Mesothelial cell of epicardium (in vitro differentiated cells): ENCODE measurements at places on chromosomes 1 and 21.

DNA sequence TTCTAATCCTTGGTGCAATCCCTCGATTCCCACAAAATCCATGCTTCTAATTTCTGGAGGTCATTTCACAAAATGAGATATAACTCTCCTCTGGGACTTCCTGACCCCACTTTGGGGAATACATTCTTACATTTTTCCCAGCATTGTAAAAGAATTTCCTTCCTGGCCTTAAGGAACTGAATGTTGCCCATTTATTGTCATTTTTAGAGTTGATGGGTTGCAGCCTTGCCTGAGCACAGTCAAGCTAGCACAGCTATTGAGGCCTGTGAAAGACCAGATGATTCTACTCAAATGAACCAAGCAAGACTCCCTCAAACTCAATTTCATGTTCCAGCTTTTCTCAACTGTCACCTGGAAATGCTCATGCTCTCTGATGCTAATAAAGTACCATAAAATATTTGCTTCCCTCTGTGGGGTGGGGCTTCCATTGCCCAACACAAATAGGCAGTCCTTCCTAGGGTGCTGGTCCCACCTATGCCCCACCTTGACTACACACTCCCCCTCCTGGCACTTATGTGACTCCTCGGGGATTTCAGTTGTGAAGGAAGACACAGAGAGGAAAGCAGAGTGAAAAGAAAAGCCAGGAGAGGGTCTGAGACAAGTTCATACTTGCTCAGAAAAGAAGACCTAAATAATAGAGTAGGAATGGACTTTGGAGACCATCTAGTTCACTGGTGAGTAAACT, 24.0 kb upstream of the CDC7 start:
- DNase-seq = no peak

- DNase-seq = no peak
These were observed 40.9 kb downstream of the NEGR1 start for GRCh38 chr1:72241397-72241796.

DNA sequence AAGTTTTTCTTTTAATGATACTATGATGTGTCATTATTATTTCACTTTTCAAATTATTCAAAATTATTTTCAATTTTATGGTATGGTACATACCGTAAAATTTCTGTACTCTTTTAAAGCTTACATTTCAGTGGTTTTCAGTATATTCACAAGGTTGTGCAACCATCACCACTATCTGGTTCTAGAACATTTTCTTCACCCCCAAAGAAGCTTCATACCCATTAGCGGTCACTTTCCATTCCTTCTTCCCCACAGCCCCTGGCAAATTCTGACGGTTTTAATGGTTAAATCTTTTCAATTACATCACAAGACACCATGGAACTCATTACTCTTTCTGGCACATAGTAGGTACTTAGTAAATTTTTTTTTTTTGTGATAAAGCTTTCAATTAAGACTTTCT, 22.8 kb upstream of the ATP5PO start:
- no peak for DNase-seq

GRCh38 chr1:20445956-20446355, 40.1 kb downstream of the CAMK2N1 start:
- no peak for DNase-seq

DNA sequence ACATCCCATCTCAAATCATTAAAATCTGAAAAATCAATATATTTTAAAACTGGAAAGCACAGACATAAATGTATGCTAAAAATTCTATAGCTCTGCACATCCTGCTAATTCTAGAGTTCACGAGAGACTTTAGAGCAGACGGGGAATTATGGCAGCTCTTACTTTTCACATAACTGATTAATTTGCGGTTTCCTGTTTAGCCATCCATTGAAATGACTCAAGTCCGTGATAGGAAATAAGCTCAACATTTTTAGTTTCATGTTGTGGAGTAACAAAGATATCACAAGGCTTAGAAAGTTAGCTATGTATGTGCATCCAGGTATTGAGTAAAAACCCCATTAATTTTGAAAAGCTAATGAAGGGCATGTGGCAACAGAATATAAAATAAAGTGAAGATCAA, 123.2 kb downstream of the SMYD2 start:
- DNase-seq = no peak

- no peak for DNase-seq
These were observed 39.2 kb upstream of the LRRC8D start for GRCh38 chr1:89781494-89782126.

GRCh38 chr1:69256036-69256435, 311.7 kb upstream of the LRRC7 start:
- no peak for DNase-seq

DNA sequence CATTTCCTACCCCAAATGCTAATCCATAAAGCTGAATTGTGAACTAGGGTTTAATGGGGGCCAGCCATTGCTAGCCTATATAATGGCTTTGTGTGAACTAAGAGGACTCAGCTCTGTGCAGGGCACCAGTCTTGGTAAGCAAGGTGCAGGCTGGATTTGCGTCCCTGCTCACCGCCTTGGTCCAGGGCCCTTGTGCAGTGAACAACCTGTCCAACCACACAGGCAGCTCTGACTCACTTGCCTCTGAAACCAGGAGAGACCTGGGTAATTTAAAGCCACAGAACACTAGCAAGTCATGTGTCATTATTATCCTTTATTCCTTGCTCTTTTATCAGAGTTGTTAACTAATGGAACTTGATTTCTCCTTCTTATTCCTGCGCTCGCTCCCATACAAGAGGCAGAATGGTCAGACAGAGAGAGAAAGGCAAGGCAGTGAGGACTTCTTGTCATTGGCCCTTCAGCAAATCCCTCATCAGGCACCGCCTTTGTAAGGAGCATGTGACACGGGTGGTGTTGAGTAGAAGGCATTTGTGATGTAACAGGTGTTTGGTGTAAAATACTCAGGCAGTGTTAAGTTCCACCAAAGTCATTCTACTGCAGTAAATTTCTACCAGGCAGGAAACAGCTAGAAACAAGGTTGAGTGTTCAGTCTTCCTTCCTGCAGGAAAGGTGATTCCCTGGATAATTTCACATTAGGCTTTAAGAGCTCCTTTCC, 67.3 kb upstream of the OLIG2 start:
- no peak for DNase-seq

DNA sequence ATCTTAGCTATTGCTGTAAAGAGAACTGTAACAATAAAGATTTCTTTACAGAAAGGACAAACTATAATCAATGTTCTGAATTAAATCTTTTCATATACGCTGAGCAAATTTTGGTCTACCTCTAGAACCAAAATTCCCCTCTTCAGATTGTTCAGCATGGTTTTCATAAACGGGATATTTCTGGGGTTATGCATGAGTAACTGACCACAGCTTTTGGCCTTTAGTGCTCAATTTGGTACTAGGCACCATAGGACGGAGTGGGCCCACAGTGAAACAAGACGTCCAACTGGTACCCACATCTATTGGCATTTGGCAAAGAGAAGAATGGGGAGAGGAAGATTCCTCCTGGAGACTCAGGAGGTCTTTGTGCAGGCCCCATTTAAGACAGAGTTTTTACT, 184.5 kb downstream of the TGFBR3 start:
- DNase-seq = no peak

- no peak for DNase-seq
These were observed 47.8 kb upstream of the ARHGAP29 start for GRCh38 chr1:94285031-94285654.

- DNase-seq = no peak
These were observed 12.2 kb downstream of the SMAP2 start for GRCh38 chr1:40385437-40386358.

GRCh38 chr1:235854347-235854746, 12.4 kb downstream of the LYST start:
- no peak for DNase-seq

GRCh38 chr1:154337253-154337894, 12.0 kb downstream of the ATP8B2 start:
- no peak for DNase-seq

DNA sequence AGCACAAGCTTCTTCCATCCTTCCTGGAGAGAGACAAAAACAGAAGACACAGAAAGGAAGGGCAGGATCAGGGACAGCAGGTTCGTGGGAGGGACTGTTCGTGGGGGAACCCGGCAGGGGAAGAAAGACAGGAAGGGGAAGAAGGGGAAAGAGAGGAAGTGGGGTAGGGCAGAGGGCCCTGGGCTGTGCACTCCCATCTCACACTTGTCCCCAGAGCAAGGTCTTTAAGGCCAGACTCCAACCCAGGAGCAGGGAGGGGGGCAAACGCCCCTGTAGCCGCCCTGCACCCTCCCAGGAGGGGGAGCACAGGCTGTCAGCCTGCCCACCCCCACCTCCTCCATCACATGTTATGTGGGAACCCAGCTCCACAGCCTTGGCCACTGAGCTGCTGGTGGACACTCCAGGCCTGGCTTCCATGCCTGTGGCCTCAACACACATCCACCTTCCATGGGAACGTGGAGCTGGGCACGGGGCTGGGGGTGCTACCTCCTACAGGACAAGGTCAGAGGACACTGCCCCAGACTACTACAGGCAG, 9.3 kb downstream of the SLC19A1 start:
- no peak for DNase-seq

GRCh38 chr1:211648980-211649934, 26.2 kb downstream of the NEK2 start:
- no peak for DNase-seq

DNA sequence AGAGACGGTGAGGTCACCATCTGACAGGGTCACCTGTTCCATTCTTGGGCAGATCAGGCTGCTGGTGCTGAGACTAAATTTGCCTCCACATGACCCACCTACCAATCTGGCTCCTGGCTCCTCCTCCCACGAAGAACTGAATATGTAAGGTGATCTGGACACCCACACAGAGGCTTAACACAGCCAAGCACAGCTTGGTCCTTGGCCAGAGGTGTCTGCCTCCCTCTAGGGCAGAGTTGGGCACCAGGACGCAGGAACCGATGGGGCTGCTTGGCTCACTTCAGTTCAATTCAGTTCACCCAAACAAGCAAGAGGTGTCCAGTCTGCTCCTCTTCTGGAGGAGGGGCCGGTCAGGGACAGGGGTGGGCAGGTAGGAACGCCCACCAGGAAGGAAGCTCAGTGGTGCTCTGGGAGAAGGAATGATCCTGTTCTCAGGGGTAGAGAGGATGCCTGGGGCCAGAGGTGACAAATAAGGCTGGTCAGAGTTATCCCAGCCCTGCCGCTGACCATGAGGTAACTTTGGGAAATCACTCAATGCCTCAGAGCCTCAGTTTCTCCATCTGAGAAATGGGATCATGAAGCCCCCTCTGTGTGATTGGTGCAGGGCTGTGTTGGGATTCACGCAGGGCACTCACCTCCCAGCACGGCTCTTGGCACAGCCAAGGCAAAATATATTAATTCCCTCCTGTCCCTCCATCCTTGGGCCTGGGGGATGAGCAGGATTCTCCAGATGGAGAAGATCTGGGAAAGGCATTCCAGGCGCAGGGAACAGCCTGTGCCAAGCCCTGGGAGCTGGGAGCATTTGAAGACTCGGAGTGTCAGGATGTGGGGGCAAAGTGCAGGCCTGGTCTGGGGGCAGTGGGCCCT, 284.5 kb downstream of the PTPRU start:
- peak; percentile 3 for DNase-seq

DNA sequence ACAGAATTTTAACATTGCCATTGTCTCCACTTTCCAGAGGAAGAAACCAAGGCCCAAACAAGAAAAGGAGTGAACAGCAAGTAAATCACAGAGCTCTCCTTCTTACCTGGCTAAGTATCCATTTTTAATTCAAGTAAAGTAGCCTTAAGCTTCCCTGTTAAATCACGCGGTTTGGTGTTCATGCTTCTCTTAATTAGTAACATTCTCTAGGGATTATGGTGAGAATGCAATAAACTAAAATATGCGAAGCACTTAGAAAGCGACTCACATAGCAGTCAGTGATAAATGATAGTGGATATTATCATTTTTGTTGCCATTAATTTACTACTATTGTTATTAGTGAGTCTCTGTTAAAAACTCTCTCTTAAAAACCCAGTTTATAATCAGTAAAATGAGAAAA, 630.5 kb upstream of the TMPRSS15 start:
- DNase-seq = no peak

- DNase-seq = no peak
These were observed 222.0 kb upstream of the RAB4A start for GRCh38 chr1:229048896-229049295.

- no peak for DNase-seq
These were observed 133.7 kb downstream of the RUNX1 start for GRCh38 chr21:34915364-34915841.

DNA sequence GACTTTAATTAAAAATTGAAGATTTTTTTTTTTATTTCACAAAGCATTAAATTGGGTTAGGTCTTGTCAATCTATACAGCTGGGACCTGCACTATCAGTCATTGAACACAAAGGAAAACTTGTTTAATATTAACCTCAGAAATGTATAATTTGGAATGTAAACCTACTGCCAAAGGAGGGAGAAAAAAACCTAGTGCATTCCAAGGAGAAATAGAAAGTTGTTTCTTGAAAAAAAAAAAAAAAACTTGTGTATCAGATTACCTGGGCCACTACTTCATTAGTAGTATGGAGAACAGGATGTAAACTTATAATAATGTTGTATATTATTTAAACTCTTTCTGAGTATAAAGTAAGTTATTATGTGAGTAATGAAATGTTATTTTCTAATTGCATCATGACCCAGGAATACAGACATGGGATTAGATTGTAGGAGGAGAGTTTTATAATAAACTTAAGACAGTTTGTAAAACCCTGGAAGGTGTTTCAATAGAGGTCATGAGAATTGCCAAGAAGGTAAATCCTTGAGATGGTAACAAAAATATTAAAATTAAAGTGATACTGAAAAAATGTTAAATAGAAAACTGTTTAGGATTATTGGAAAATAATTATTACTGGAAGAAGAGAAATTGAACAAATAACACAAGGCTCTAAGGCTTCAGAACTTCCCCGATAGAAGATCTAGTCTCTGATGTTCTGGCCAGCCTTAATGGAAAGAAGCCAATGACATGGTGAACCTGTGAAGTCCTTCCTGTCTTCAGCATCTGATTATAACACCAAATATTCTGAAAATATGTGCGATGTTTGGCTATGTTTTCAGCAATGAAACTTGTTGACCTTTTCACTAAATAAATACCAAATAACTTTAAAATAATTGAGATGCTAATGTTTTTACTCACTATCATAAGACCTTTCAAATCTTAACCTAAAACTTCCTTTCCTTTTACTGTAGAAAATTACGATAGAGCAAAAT, 412.8 kb upstream of the LYPLAL1 start:
- no peak for DNase-seq
